ENCODE measurements at places on chromosomes 2 and 18.

DNA sequence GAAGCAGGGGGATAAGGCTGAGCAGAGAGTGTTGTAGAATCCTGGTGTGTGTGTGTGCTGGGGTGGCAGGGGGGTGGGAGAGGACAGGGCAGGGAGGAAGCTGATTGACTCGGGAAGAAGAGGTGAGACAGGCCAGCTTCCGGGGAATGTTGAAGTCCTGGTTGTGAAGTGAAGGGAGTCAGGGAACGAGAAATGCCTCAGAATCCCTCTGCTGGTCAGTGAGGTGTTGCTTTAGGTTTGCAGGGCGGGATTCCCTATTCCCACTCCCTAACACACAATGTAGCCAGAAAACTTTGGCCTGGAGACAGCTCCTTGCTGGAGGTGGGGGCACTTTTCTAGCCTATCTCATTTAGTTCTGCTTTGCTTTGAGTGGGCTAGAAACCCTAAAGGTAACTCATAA lies 265.1 kb downstream of the HAUS1 start:
- DNase-seq = no peak

- DNase-seq = no peak
Measured at GRCh38 chr2:146701183-146701582, 1143.6 kb upstream of the ACVR2A start.

DNA sequence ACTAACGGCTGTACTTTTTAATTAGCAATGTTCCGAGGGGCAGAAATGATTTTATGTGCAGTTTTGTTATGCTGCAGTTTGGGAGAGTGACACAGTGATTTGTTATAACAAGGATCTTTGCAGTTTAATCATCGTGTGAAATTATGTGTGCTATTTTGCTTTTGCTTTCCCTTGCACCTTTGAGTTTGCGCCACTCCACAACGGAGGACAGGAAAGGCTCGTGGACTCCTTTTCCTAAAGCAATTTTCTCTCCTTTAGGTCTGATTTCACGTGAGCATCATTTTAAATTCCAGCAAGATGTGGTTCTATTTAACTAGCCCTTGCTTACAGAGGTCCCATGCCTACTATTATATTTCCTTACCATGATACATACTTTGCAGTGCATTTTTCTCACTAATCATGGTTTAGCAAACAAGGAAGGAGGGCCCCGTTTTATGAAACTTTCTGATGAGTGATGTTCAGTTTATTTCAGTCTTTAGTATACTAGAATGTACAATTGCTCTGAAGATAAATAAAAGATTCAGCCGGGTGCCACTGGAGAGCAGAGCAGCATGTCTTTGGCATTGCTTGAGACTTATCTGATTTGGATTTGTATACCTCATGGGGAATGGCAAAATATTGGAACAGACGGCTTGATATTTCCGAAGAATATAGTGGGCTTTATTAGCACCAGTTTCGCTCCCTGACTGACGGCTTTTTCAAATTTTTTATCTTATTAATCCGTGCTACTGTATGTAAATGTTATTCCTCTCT lies 528.2 kb upstream of the FANCL start:
- DNase-seq = no peak

DNA sequence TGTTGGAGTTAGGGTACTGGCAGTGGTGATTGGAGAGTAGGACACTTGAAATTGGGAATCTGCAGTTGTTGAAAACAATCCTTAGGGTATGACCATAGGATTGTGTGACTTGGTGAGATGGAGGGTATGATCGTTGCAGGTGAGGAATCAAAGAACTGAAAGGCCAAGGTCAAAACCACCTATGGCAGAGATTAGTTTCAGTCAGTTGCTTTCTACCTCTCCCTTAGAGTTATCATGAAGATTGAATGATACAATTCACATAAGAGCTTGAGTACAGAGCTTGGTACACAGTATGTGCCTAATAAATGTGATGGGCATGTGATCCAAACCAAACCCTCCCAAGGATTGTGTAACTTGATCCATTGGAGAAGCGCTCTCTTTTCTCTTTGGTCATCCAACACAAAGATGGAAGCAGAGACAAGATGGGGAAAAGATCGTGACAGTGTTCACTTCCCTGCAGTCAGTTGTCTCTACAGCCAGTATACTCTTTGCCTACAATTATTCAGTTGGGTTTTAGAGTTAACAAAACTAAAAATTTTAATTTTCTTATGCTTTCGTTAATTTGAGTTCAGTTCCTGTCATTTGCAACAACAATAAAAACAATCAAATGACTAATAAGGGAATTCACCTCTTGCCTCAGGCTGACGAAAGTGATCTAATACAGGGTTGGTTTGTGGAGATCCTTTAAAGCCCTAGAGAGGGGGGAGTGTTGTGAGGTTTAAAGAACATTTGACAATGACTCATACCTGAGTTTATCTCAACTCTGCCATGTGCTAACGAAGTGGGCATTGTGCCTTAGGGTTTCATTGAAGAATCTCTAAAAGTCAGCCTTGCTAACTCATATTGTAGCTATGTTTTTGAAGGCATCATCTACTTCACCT lies 14.8 kb upstream of the SMAD2 start:
- no peak for DNase-seq

DNA sequence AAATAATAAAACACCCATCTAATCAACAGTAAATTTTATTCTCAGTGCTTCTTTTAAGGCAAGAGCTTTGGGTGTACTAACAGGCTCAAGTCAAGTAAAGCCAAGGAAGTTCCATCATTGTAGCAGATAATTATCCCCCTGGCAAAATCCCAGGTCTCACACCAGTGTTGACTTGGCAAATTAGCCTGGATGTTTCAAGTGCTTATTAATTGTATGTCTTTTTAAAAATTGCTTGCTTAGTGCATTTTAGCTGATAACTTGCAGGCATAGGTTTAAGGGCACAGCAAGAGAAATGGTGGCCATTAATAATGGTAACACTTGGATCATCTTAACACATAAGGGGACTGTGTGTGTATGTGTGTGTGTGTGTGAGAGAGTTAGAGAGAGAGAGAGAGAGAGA lies 42.0 kb upstream of the FMNL2 start:
- DNase-seq = no peak

DNA sequence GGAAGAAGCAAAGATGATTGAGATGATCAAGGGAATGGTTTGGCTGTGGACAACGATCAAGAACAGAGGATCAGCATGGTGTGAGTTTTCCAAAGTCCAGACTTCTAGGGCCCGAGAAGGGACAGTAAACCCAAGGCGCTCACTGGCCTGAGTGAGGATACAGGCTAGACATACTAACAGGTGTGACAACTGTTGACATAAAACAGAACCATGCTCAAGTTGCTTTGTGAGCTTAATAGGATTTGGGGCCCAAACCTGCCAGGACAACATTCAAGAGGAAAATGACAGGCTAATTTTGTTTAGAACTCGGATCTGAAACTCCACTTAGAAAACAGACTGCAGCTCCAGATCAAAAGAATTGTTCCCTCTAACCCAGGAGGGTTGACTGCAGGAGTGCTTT lies 68.1 kb upstream of the ACKR3 start:
- no peak for DNase-seq

- no peak for DNase-seq
Measured at GRCh38 chr18:13194239-13194638, 24.3 kb upstream of the LDLRAD4 start.

- peak; percentile 50 for DNase-seq
Measured at GRCh38 chr2:121080013-121080772, 204.8 kb downstream of the TFCP2L1 start.

- DNase-seq = no peak
Measured at GRCh38 chr2:171747371-171747770, 60.1 kb downstream of the DYNC1I2 start.

DNA sequence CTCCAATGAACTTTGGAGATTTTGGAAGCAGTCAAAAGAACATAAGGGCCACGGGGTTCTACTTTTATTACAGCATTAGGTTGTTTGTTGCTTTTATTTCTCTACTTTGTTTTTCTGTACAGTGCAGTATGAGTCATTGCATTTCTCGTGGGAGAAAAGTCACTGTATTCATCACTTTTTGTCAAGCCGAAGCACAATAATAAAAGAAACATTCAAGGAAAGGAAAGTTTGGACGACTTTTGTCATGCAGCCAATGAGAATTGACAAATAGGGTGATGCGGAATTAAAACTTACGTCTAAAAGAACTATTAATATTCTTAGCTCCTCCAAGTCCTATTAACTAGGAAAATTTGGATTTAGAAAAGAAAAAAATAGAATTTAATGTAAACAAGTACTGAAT lies 209.9 kb downstream of the TMEM182 start:
- DNase-seq = no peak

DNA sequence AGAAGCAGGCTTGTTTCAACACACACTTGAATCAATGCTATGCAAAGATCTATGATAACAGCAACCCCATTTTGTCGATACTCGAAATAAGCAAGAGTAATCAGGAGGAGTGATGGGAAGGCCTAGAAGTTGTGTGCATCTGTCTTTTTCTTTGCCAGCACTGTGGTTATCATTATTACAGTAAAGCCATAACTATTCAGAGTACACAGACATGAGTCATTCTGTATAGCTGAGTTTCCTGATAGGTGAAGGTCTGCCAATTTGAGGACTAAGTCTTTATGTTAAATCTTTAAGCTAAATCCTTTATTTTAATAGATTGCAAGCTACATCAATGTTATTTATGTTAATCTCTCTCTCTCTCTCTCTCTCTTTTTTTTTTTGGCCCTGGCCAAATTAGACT lies 1344.4 kb upstream of the CELF4 start:
- no peak for DNase-seq

DNA sequence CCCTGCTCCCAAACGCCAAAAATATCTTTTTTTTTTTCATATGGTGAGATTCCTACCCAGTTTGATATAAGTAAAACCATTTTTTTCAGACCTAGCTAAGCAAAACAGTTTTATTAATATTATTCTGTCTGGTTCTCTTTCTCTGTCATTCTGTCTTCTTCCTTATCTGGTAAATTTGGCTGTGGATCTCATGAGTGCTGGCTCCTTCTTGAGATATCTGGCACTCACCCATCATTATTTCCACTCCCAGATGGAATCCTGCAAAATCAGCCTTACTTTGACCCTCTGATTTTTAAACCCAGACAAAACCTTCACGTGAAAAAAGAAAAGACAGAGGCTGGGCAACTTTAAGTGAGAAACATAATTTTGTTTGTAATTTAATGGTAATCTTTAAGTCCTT lies 373.6 kb downstream of the NYAP2 start:
- DNase-seq = no peak

DNA sequence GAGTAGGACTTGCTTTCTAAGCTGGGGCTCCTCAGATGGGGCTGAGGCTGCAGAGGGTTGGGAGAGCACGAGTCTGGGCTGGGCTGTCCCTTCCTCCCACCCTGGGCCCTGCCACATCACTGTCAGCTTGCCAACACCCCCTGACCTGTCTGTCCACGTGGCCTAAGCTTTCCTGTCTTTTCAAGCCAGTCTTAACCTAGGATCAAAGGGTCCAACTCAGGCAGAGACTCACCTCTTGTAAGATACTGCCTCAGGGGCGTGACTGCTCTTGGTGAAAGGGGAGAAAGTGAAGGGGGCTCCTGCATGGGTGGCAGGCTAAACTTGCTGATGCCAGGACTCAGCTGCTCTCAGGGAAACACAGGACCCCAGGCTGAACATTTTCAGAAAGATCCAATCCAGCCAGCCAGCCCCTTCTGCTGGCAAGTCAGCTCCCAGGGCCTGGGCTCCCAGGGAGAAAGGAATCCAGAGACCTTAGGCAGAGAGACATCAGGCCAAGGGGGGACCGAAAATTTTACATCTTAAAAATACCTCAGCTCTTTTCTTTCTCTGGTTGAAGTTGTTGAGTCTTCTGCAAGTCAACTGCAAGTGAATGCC lies 144.2 kb upstream of the ID2 start:
- no peak for DNase-seq

- DNase-seq = no peak
Measured at GRCh38 chr18:48547531-48547981, 8.7 kb downstream of the CTIF start.

DNA sequence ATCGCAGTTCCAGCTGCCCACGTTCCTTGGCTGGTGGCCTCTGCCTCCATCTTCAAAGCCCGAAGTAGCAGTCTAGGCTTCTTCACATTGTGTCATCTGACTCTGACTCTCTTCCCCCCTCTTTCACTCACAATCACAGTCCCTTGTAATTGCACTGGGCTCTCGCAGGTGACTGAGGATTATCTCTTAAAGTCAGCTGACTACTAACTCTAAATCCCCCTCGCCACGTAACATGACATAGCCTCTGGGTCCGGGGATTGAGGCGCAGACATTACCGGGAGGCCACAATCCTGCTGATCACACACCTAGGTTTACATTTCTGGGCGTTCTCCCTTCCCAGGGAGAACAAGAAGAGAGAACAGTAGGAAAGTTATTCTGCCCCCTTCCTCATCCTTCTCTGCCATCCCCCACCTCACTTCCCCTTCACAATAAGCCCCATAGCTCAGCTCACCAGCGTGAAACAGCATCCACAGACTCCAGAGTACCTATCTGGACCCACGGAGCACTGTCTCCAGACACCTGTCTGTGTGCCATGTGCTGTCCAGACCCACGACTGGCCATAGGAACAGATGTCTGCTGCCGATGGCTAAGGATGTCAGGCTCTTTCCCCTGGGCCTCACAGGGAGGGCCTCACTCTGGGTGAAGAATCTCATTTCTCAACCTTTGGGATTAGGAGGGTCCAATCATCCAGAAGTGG lies 64.3 kb upstream of the FZD7 start:
- no peak for DNase-seq

- no peak for DNase-seq
Measured at GRCh38 chr2:24272907-24273306, 87.4 kb downstream of the ITSN2 start.

GRCh38 chr2:232018181-232018580 lies 56.7 kb downstream of the DIS3L2 start:
- DNase-seq = no peak

GRCh38 chr2:226064932-226065570 lies 665.5 kb downstream of the NYAP2 start:
- no peak for DNase-seq

- DNase-seq = no peak
Measured at GRCh38 chr2:100831831-100832230, 11.9 kb downstream of the NPAS2 start.

- no peak for DNase-seq
Measured at GRCh38 chr18:183769-184168, 25.4 kb downstream of the USP14 start.

DNA sequence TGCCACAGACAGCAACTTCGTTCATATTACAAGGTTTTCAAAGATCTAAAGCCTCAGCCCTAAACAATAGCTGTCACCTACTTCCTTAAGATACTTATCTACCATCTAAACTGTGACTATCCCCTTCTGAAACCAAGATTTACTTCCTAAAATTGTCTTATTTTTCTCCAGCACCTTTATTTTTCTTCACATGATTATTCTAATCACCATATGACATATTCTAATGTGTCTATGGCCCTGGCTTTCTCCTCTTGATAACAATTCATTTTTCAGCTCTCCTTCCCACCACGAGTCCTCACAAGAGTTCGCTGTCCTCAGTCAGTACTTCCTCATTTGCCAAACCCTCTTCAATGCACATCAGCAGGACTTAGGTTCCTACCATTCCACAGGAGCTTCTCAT lies 53.9 kb downstream of the RTTN start:
- DNase-seq = no peak

GRCh38 chr2:207768866-207769596 lies 675 bp downstream of the FZD5 start:
- no peak for DNase-seq

DNA sequence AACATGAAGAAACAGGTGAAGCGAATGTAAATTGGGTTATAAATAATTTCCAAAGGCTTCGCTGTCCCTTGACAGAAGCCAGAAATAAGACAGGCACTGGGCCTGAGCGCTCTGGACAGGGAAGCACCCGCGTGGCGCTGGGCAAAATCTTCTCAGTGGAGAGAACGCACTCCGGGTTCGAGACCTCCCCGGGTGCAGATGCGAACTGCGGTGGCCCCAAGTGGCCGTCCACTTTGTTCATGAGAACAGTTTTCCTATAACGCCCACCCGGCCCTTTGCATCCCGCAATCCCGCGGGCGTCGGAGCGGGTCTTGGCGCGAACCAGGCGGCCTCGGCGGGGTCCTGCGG lies 651 bp upstream of the DPYSL5 start:
- no peak for DNase-seq
